Smooth muscle cell of bladder (primary cell): ENCODE measurements at places on chromosomes 5 and 9. TPM values are rescaled to one million over a fixed set of nuclear protein-coding genes. Genes with fewer than 3 reads are reported as not detected.

Gene PDCD1LG2
- total RNA-seq = 2.6 and 3.2 TPM in 2 replicates

Gene KCNN2
- total RNA-seq = 0.43 and 0.55 TPM in 2 replicates

Gene CBY3
- total RNA-seq = not detected in 2 replicates

Gene GABRA6
- total RNA-seq = not detected in 2 replicates

Gene OR1N1
- not detected in 2 replicates for total RNA-seq

Gene PROB1
- 0.71 and 1.0 TPM in 2 replicates for total RNA-seq

Gene LRRC19
- total RNA-seq = not detected in 2 replicates

Gene ANKRD18B
- 0.28 and 0.46 TPM in 2 replicates for total RNA-seq

Gene GHR
- total RNA-seq = 1.1 and 3.8 TPM in 2 replicates

Gene LURAP1L
- 71.4 and 73.5 TPM in 2 replicates for total RNA-seq

Gene OTP
- total RNA-seq = not detected in 2 replicates

Gene IL9
- not detected in 2 replicates for total RNA-seq

Gene PRR7
- 2.7 and 3.0 TPM in 2 replicates for total RNA-seq

Gene TRIM41
- 14.2 and 15.9 TPM in 2 replicates for total RNA-seq

Gene RUFY1
- total RNA-seq = 50.3 and 61.5 TPM in 2 replicates

Gene RFK
- total RNA-seq = 14.1 and 14.4 TPM in 2 replicates

Gene SCGB3A2
- not detected in 2 replicates for total RNA-seq

Gene ANKRD31
- total RNA-seq = 0.09 and 0.14 TPM in 2 replicates

Gene FOXE1
- total RNA-seq = not detected in 2 replicates

Gene MGAT1
- total RNA-seq = 71.5 and 103 TPM in 2 replicates

Gene SLCO6A1
- not detected in 2 replicates for total RNA-seq

Gene SH2D3C
- under 0.01 and 0.37 TPM in 2 replicates for total RNA-seq

Gene LMNB1
- total RNA-seq = 5.7 and 7.4 TPM in 2 replicates

Gene HSPB3
- total RNA-seq = not detected in 2 replicates

Gene FSTL4
- total RNA-seq = 0.09 and 0.43 TPM in 2 replicates

Gene RHOBTB3
- total RNA-seq = 304 and 322 TPM in 2 replicates

Gene PCDHB3
- 0.55 and 0.57 TPM in 2 replicates for total RNA-seq

Gene AGXT2
- total RNA-seq = not detected in 2 replicates

Gene PMPCA
- 35.4 and 47.1 TPM in 2 replicates for total RNA-seq

Gene RANBP3L
- 0.09 TPM in 1 of 2 replicates, not detected in the other for total RNA-seq

Gene LECT2
- not detected in 2 replicates for total RNA-seq

Gene SLC25A2
- total RNA-seq = 0.14 and 0.18 TPM in 2 replicates

Gene AFAP1L1
- 2.4 and 2.8 TPM in 2 replicates for total RNA-seq

Gene IL3
- not detected in 2 replicates for total RNA-seq

Gene SPINK4
- 0.74 and 2.6 TPM in 2 replicates for total RNA-seq

Gene ADAMTSL2
- 2.3 TPM in 2 replicates for total RNA-seq

Gene CYLC2
- total RNA-seq = not detected in 2 replicates

Gene TMEM215
- not detected in 2 replicates for total RNA-seq

Gene QRFP
- not detected in 2 replicates for total RNA-seq
